ENCODE measurements at places on chromosomes 7 and 10. TPM values are rescaled to one million over a fixed set of nuclear protein-coding genes. Genes with fewer than 3 reads are reported as not detected.

Gene THSD7A
- 24.7 TPM for total RNA-seq

Gene IDI2
- total RNA-seq = not detected

Gene HOXA5
- 12.7 TPM for total RNA-seq

Gene CC2D2B
- total RNA-seq = 0.36 TPM

Gene ZCWPW1
- 0.53 TPM for total RNA-seq

Gene OPTN
- total RNA-seq = 69.3 TPM

Gene SLC18A3
- not detected for total RNA-seq

Gene SLC25A40
- total RNA-seq = 20.5 TPM

Gene IL6
- 23.7 TPM for total RNA-seq

Gene EPHB4
- total RNA-seq = 148 TPM

Gene NEUROD6
- total RNA-seq = not detected

Gene CHST3
- total RNA-seq = 17.2 TPM

Gene BHLHA15
- 1.4 TPM for total RNA-seq

Gene HKDC1
- 0.93 TPM for total RNA-seq

Gene DEPP1
- 230 TPM for total RNA-seq

Gene CCDC146
- total RNA-seq = 1.1 TPM

Gene CUEDC2
- 44.4 TPM for total RNA-seq

Gene FHIP2A
- 37.5 TPM for total RNA-seq

Gene POU6F2
- total RNA-seq = not detected

Gene CCDC3
- total RNA-seq = 1.8 TPM

Gene CDK14
- total RNA-seq = 26.6 TPM

Gene ACSM6
- not detected for total RNA-seq

Gene FKBP6
- total RNA-seq = not detected

Gene INA
- total RNA-seq = 0.29 TPM

Gene PILRA
- 0.40 TPM for total RNA-seq

Gene SUN3
- not detected for total RNA-seq

Gene CPED1
- 0.86 TPM for total RNA-seq

Gene CUBN
- total RNA-seq = 5.2 TPM

Gene AGFG2
- total RNA-seq = 36.8 TPM

Gene NUDT13
- 1.6 TPM for total RNA-seq

Gene DGKI
- 0.53 TPM for total RNA-seq

Gene TBC1D12
- total RNA-seq = 16.8 TPM

Gene ZCCHC24
- 5.9 TPM for total RNA-seq

Gene ENTPD7
- total RNA-seq = 27.9 TPM

Gene TRPV6
- not detected for total RNA-seq

Gene BLVRA
- 33.2 TPM for total RNA-seq

Gene ANKRD2
- total RNA-seq = 0.27 TPM

Gene PRLHR
- not detected for total RNA-seq

Gene SLC18A2
- under 0.01 TPM for total RNA-seq

Gene CALHM1
- total RNA-seq = not detected

Gene NYAP1
- total RNA-seq = 2.7 TPM

Gene IKZF5
- total RNA-seq = 12.8 TPM

All from thoracic aorta endothelial cell (primary cell).